ENCODE measurements at places on chromosomes 11 and 22.
A peak's percentile ranks its signal among the peaks of the same experiment; 100 is the strongest.

GRCh38 chr11:118659314-118659952 lies 20.0 kb downstream of the TREH start:
- peak; percentile 62 for DNase-seq

DNA sequence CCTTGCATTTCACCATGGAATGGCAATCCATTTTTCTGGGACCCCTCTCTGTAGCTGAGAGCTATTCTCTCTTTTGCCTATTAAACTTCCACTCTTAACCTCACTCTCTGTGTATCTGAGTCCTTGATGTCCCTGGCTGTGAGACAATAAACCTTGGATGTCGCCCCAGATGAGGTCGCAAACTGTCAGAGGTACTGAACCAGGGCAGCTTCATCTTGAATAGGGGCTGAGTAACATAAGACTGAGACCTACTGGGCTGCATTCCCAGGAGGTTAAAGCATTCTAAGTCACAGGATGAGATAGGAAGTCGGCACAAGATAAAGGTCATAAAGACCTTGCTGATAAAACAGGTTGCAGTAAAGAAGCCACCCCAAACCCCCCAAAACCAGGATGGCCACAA lies 68.0 kb downstream of the RSF1 start:
- DNase-seq = no peak

- DNase-seq = no peak
Measured at GRCh38 chr11:2818503-2818902, 67.1 kb downstream of the CDKN1C start.

- no peak for DNase-seq
Measured at GRCh38 chr11:57793351-57794115, 31.9 kb downstream of the CTNND1 start.

DNA sequence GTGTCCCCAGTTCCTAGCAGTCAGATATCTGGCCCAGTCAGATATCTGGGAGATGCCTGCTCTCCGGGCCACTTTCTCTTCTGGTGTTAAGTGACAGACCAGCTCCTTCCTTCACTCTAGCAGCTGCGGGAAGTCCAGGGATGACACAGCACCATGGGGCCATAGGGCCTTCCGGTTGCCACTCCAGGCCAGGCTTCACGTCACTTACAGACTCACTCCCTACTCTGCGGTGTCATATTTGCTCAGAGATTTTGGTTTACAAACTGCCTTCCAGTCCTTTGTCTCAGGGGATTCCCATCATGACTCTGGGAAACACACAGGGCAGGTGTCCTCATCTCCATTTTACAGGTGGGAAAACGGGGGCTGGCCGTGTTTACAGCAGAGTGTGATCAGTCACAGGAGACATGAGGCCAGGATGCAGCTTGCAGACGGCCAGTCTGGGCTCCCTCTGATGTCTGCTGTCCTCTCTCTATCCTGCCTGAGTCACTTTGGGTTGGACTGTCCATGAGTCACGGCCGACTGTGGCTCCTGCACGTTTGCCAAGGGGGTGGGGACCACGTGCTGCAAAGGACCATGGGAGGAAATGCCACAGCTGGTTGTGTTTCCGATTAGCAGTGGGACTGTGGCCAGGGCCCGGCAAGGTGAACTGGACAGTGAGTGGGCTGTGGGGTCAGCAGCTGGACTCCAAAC lies 8.2 kb upstream of the TBC1D22A start:
- DNase-seq = peak; percentile 73

DNA sequence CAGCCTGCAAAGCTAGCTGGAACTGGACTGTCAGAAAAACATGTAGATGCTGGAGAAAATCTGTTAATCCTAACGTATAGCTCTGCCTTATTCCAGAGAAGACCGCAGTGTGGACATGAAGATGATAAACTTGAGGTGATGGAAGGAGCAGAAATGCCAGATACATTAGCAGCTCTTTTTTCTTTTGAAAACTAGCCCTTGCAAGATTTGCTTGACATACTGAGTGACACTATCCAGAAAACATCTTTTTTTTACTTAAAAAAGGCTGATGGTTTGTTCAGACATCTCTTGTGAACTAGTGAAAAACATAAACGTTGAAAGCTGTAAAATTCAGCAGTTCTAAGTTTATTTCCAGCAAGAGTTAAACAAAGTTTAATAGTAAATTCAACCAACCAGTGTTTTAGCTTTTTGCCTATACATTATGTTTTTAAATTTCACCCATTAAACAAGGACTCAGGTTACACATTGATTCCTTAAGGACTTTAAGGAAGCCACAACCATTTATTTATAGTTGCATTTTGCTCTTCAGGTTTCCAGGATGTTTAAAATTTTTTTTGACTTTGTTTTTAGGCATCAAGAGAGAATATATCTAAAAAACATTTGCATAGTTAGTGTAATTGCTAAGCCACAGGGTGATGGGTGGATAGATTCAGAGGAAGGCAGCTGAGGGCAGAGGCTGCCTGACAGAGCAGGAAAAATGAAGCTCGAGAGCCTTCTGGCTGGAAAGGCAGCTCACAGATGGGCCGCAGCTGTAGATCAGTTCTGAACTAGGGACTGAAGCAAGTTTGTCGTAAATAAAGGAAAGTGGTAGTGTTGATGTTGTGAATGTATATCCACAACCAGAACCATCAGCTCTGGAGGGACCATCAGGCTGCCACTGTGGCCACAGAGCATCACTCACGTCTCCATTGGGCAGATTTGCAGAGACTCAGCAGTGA lies 9.5 kb downstream of the SNAP29 start:
- DNase-seq = no peak

GRCh38 chr11:70189622-70190021 lies 13.5 kb upstream of the FADD start:
- DNase-seq = no peak
